SJCRH30 (cell line): ENCODE measurements at places on chromosomes 11 and 22. TPM values are rescaled to one million over a fixed set of nuclear protein-coding genes. Genes with fewer than 3 reads are reported as not detected.
A peak's percentile ranks its signal among the peaks of the same experiment; 100 is the strongest.

GRCh38 chr11:50275133-50275532, 242.5 kb downstream of the OR4C45 start:
- DNase-seq = no peak

DNA sequence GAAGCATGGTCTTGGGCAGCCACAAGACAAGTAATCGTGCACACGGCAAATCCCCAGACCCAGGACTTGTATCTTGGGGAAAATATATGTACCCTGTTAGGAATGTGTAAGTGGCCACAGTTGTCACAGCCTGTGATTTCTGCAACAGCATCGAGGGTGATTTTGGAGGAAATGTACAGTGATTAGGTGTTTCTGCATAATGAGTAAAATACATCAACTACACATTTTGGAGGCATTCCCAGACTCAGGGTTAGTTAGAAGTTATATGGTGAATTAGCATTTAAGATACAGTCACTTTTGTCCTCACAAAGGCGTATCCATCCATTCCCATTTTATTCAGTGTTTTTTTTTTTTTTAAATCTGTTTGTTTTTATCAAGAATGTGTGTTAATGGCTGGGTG, 28.4 kb downstream of the SUSD2 start:
- no peak for DNase-seq

- no peak for DNase-seq
Measured at GRCh38 chr11:64078905-64079304, 43.2 kb downstream of the FLRT1 start.

DNA sequence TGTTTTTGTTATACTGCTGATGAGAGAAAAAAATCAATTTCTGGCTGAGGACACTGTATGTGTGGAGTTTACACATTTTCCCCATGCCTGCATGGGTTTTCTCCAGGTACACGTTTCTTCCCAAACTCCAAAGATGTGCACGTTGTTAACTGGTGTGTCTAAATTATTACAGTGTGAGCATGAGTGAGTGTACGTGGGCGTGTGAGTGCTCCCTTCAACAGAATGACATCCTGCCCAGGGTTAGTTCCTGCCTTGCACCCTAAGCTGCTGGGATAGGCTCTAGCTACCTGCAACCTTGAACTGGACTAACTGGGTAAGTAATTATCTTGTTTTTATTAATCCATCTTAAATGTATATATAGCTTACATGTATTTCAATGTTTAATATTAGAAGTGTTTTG, 5.5 kb downstream of the NPAT start:
- DNase-seq = no peak

DNA sequence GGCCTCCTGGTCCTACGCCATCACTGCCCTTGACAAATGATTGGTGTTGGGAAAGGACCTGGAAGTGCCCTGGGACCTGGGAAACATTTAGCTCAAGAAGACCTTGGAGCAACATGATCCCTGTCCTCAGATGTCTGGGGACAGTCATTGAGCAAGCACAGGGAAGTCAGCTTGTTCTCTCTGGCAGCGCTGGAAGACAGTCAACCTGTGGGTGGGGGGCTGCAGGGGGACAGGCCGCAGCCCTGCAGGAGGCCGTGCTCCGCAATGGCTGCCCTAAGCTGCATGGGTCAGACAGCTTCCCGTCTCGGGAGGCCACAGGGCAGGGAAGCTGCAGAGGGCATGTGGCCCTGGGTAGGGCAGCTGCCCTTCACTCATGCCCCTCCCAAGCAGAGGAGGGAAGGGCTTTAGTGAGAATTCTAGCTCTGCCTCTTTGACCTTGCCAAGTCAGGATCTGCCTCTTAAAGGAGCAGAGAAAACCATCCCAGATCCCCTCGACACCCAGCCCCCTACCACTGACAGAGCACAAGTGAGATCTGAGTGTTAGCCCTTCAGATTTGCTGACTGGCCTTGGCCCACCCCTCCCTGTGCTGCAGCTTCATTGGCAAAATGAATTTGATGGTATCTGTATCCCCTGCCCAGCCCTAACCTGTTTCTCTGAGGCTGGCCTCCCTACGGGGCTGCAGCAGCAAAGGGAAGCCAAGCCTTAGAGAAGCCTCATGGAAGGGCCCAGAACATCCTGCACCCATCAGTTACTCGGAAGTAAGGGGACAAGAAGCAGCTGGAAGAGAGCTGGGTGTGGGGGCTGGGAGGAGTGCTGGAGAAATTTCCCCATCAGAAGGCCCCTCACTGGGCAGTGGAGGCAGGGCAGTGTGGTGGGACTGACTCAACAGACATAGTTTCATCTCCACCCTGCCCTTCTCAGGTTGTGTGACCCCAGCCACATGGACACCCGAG, 6.2 kb upstream of the SREBF2 start:
- DNase-seq = no peak

DNA sequence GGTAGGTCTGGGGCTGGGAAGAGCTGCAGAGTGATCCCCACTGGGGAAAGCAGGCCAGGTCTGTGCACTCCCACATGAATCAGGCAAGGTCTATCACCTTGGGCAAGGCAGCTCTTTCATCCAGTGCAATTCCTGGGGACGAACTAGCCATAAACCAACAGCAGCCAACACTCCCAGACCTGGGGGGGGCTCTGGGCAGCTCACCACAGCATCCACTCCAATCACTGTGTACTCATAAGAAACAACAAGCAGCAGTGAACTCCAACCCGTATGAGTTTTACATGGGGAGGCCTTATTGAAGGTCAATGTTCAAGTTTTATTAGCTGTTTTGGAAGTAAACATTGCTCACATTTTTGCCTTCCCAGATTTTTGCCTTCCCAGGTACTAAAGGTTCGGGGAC, 157.4 kb upstream of the NAV2 start:
- DNase-seq = no peak

- DNase-seq = no peak
Measured at GRCh38 chr11:2256293-2256913, 14.0 kb downstream of the ASCL2 start.

GRCh38 chr22:23743303-23743705, 7.6 kb downstream of the ZNF70 start:
- DNase-seq = no peak

- DNase-seq = no peak
Measured at GRCh38 chr11:85902353-85902752, 47.2 kb downstream of the CCDC83 start.

Gene C1QTNF5
- 0.85 and 2.0 TPM in 2 replicates for total RNA-seq

GRCh38 chr22:24434471-24435322, 7.3 kb downstream of the ADORA2A start:
- peak; percentile 86 for DNase-seq

Gene TMEM86A
- 5.4 and 5.8 TPM in 2 replicates for total RNA-seq

DNA sequence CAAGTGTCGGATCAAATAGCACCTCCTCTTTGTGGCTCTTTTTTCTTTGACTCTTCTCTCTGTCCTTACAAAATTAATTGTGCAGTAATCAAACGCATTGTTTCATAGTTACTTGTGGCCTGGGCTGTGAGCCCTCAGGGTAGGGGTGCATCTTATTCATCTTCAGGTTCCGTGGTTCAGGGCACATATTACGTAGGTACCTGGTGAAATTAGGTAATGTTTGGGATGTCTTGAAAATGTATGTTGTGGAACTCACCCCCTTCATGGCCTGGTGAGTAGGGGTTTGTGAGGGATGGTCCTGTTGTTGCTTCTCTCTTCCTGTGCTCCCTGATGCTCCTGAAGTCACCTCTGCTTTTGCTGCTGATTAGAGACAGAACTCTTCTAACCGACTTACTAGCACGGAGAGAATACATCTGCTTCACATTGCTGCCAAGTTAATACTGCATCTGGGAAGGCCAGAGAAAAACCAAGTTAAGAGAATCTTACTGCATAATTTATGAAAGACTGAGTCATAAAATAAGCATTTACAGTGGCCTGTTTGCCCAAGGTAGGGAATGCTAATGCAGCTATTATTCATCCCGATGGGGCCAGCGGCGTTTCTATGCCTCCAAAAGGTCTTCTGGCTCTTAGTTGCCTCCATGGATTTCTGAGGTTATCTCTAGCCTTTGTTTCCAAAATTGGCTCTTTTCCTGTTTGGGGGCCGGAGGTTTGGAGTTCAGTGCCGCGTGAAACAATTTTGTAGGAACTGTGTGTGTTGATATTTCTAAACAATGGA, 66.9 kb downstream of the TBC1D22A start:
- DNase-seq = no peak

DNA sequence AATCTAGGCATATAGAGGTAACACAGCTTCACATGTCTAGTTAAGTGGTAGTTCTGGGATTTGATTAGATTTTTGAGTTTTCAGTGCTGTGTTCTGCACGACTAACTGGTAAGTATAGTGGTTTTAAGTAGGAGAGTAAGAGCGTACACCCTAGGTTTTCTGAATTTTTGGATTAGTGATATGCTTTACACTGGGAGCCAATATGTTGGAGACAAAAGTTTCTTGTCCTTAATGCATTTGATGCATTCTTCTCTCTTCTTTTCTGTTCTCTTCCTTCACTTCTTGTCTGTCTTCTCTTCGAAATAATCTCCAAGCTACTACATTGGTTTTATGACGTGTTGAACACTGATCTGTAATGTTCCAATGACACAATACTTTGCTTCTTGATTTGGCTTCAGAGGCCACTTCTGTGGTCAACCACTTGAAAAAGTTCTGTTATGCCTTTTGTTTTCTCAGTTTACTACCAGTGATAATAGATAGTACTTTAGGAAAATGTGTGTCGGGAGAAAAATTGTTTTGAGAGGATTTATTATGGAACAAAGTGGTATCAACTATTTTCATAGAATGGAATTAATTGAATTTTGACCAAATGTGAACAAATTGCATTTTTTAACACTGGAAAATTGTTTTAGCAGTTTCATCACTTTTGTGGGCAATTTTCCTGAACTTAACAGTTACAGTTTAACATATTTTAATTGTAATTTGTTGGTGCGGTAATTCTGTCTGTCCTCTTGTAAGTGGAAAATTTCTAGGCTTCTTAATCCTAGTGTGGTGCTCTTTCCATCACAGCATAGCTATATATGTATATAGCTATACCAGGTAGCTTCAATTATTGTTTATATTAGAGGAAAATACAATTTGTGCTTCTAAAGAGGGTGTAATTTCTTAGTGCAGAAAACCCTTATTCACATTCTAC, 2.6 kb downstream of the PDE3B start:
- DNase-seq = no peak

DNA sequence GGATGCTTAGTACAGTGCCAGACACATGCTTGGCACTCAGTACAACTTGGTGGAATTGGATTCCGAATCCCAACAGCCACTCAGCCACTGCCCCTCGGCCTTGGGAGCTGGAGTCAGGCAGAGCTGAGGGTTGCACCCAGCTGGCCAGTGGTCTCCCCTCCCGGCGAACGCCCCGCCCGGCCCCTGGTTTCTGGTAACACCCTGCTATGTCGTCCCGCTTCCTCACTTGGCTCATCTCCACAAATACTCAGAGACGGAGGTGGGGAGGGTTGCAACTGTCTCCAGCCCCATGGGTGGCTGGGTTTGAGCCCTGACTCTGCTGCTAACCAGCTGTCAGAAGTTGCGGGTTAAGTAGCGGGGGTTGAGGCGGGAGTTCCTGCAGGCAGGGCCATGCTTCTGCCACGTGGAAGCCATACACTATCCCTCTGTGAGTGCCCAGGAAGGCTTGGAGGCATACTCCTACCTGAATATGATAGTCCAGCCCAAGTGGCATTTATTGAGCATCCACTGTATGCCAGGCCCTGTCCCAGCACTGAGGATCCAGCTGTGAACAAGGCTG, 67.1 kb downstream of the GRIK4 start:
- no peak for DNase-seq

Gene LARGE1
- 23.2 and 23.5 TPM in 2 replicates for total RNA-seq

- peak; percentile 63 for DNase-seq
Measured at GRCh38 chr11:125167292-125167953, 2.9 kb downstream of the PKNOX2 start.

- DNase-seq = no peak
Measured at GRCh38 chr11:2950825-2951224, 21.6 kb upstream of the PHLDA2 start.

DNA sequence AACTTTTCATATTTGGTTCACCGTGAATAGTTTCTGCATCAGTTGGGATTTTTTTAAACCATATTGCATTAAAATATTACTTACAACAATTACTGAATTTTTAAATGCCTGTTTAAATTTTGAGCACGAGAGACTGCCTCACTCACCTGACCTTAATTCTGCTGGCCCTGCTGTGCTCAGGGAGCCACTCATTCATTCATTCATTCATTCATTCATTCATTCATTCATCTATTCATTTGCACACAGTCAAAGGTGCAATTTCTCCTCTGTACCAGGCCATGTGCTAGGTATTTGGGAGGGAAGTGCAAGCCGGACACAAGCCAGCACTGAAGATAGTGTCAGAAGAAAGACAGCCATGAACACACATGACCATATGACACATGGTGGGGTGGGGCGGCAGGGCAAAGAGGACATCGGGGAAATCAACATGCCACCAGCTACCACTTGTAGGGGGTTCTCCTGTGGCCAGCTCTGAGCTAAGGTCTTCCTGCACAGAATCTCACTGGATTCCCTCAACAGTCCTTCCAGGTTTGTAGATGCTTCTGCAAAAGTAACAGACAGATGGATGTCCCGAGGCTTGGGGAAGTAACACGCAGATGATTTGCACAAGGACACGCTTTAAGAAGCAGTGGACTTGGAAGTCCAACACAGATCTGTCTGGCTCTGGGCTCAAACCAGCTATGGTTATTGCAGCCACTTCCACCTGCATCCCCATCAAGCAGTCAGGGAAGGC, 568 bp upstream of the CSF2RB start:
- DNase-seq = no peak

Gene PTGDR2
- not detected in 2 replicates for total RNA-seq

Gene SLC16A8
- 1.1 and 1.4 TPM in 2 replicates for total RNA-seq

GRCh38 chr11:117976445-117976844, 9.7 kb upstream of the IL10RA start:
- DNase-seq = no peak

Gene GRK3
- total RNA-seq = 39.4 and 45.6 TPM in 2 replicates

- DNase-seq = no peak
Measured at GRCh38 chr11:44713022-44713421, 13.7 kb upstream of the TSPAN18 start.

- DNase-seq = no peak
Measured at GRCh38 chr11:115300660-115301428, 203.4 kb downstream of the CADM1 start.

Gene LRP5
- 45.5 and 46.5 TPM in 2 replicates for total RNA-seq

DNA sequence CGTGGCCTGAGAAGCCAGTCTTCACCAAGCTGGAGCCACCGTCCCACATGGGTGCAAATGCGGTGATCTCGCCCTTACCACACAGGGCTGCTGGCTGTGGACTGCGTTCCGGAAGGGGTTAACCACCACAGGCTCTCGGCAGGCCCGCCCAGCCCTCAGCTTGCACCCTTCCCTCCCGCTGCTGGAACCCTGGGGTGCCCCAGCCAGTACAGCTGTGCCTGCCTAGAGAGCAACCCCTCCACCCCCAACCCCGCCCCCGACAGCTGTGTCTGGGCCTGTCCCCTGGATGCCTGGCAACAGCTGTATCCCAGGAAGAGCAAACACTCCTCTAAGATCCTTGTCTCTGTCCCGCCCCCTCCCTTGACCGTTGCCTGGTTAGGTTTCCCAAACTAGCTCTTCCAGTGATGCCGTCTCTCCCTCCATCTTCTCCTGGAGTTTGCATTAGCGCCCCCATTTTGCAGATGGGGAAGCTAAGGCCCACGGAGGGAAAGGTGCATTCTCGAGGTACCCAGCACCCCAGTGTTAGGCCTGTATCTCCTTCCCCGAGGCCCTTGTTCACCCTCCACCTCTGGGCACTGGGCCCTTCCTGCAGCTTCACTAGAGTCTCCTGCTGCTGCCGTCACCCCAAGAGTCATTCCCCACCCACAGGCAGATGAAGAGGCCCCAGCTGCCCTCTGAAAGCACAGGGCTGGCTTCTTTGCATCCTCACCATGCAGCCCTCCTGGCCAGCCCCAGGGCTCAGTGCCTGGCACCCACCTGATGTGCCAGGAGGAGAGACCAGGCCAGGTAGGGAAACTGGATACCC, 12.6 kb upstream of the COX8A start:
- DNase-seq = peak; percentile 99
